HS-27A (cell line): ENCODE measurements at places on chromosomes 7 and 10.

GRCh38 chr7:125775317-125775716 lies 845.7 kb upstream of the POT1 start:
- DNase-seq: no peak

GRCh38 chr7:132276234-132276630 lies 300.0 kb downstream of the PLXNA4 start:
- DNase-seq: no peak

GRCh38 chr10:10138685-10139084 lies 879.0 kb upstream of the CELF2 start:
- DNase-seq: no peak

DNA sequence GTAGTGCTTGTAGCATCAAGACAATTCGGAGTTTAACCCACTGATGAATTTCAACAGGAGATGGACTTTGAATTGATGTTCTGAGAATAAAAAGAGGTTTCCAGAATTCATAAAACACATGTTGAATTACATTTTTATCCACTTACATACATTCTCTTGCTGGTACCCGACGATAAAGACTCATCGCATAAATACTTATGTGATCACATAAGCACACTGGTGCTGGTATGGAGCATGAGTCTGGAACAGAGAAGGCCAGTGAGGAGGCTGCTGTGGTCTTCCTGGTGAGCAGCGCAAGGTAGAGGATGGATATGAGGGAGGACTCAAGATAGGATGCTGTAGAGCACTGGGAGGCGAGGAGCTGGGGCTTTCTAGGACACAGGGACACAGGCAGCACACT lies 109.0 kb downstream of the RNF216 start:
- DNase-seq: no peak

- no peak for DNase-seq
Observed at GRCh38 chr7:82430500-82431465, 12.8 kb downstream of the CACNA2D1 start.

DNA sequence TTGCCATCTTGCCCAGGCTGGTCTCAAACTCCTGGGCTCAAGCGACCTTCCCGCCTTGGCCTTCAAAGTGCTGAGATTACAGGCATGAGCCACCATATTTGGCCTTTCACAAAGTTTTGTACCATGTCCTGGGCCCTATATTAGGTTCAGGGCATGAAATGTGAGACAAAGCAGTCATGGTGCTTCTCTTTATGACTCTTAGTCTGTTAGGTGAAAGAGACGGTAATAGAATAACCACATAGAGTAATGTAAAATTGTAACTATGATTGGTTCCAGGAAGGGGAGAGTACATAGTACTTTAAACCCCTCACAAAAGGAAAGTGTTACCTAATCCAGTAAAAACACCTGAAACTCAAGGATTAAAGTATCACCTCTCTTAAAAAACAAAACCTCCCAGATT lies 144.7 kb downstream of the SPAG6 start:
- no peak for DNase-seq

- no peak for DNase-seq
Observed at GRCh38 chr7:3073763-3074458, 30.2 kb upstream of the CARD11 start.

DNA sequence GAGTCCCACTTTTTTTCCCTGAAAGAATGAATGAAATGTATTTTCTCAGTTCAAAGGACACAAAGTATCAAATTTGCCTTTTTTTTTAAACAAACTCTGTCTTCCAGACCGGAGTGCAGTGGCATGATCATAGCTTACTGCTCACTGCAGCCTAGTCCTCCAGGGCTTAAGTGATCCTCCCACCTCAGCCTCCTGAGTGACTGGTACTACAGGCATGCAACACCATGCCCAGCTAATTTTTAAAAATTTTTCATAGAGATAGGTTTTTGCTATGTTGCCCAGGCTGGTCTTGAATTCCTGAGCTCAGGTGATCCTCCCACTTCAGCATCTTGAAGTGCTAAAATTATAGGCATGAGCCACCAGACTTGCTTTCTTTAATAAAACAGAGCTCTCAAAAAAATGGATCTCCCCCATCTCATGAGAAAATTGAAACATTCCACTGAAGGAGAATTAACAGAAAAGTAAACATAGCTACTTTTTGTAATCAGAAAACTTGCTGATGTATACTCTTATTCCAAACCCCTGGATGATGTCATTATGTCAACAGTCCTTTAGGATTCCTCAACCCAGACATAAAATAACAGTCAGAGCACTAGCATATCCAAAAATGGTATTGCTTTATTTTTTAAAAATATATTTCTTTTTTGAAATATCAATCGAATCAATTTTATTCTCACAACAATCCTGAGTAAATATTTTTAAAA lies 12.3 kb upstream of the TRDMT1 start:
- DNase-seq: no peak

GRCh38 chr10:47184724-47185330 lies 115.2 kb upstream of the GDF10 start:
- no peak for DNase-seq

DNA sequence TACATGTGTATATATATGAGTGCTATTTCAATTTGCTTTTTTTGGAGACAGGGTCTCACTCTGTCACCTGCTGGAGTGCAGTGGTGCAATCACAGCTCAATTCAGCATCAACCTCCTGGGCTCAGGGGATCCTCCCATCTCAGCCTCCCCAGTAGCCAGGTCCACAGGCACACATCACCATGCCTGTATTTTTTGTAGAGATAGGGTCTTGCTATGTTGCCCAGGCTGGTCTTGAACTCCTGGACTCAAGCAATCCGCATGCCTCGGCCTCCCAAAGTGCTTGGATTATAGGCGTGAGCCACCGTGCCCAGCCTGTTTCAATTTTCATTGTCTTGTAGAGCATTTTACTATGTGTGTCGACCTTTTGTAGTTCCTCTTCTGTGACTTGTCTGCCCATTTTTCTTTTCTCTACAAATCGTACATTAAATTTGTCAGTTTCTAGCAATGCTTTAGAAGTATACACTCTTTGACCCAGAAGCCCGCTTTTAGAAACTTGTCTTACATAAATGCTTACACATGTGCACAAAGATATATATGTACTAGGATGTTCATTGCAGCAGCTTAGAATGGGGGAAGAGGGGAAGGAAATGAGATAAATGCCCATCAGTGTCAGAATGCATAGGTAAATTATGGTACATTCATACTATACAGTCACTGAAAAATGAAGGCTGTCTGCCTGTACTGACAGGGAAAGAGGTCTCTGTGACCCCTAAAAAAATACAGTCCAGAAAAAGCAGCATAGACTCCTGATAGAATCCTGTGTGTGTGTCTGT lies 12.2 kb upstream of the RFC2 start:
- no peak for DNase-seq

DNA sequence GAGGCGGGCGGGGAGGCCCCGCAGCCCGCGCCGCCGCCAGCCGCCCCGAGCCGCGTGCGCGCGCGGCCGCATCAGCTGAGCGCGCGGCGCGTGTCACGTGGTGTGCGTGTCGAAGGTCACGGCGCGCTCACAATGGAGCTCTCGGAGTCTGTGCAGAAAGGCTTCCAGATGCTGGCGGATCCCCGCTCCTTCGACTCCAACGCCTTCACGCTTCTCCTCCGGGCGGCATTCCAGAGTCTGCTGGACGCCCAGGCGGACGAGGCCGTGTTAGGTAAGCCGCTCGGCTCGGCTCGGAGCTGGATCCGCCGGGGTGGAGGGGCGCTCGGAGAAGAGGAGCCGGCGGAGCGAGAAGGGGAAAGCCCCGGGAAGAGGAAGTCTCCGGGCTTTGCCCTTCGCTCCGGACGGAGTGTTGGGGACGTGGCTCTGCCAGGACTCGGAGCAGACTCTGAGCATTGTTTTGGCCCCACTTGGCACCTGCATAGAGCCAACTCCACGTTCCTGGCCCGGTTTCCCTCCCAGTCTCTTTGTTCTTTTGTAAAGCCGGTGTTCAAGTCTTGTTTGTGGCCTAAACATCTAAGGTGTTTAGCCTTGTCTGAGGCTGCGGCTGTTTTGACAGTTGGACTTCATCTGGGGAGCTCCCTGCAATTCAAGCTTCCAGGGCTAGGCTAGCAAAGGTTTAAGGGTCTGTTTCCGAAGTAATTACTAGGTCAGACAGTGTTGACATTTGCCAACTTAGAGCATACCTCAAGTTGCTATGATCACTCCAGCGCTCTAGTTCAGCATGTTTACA lies at the start of gene COMMD3:
TSS of gene COMMD3 (plus strand) at position 103 of the 790 bp plus-strand sequence. CDS start at position 133, 30 bp downstream.
- DNase-seq: no peak

- DNase-seq: no peak
Observed at GRCh38 chr10:13725594-13725993, 138.8 kb downstream of the PRPF18 start.

- no peak for DNase-seq
Observed at GRCh38 chr7:32427769-32428291, 62.4 kb downstream of the LSM5 start.

DNA sequence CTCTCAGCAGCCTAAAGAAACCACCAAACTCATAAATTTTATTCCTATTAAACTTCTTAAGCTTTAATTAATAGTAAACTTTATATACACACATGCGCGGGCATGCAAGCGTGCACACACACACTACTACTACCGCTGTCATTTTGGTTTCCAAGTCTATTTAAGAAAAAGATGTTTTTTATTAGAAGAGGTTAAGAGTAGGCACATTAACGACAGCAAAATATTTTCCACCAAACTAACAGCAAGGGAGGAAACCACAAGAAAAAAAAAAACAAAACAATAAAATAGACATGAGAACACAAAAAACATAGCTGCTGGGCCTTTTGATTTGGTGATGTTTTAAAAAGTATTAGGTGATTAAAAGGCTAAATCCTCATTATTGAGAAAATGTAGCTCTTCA lies 28.6 kb downstream of the RTKN2 start:
- DNase-seq: no peak

DNA sequence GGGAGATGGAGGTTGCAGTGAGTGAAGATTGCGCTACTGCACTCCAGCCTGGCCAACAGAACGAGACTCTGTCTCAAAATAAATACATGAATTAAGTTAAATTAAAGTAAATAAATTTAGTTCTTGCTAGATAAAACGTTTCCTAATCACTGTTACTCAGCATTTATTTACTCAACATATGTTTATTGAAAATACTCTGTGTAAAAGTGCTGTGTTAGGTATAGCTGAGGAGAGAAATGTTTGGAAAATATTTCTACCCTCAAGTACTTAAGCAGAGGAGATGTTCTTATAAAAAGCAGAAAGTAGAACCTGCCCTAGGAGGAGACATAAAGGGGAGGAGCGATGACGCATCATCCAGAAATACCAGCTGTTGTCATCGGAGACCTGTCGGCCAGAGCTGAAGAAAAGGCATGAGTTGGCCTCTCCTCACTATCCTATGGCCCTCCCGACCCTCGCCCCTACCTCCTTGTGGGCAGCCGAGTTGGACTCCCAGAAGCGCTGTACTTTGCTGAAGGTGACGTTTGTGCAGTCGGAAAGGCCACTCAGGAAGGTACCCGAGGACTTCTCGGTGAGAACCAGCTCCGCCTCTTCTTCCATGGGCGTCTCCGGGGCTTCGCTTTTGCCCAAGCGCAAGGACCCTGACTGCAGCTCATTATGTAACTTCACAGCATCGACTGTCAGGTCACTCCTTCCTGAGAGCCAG lies 1.1 kb downstream of the RRP12 start:
- DNase-seq: no peak

- DNase-seq: no peak
Observed at GRCh38 chr7:39617005-39617404, 6.4 kb upstream of the RALA start.

DNA sequence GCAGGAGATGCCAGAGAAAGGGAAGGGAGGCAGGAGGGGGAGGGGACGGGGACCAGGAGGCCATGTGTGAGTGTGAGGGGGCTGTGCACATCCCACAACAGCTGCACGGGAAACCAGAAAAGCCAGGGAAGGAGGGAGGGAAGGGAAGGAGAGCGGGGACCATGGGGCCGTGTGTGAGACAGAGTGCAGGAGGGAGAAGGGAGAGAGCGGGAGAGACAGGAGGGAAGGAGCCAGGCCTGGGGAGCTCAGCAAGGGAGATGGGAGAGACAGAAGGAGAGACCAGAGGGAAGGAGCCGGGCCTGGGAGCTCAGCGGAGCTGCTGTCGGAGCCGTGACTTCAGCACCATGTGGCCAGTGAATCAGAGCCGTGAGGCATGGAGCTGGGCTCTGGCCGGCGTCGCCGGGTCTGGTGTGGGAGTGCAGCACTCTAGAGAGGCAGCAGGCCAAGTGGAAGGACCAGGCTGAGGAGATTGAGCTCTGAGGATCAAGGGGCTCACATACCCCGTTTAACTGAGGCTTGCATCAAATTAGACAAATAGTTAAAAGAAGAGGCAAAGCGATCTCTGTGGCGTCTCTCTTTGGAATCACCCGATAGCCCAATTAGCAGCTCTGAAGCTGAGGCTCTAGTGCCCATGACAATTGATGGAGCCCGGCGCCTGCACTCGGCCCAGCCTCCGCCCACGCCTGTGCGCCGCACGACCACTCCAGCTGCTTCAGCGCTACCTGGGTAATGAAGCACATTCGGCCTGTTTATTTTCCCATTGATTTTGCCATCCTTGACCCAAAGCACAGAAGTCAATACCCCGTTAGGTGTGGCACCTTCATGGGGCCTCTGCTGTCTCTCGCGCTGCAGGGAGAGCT lies 150.4 kb downstream of the MAD1L1 start:
- DNase-seq: no peak

GRCh38 chr7:45709168-45710042 lies 135.2 kb downstream of the ADCY1 start:
- no peak for DNase-seq

- no peak for DNase-seq
Observed at GRCh38 chr7:105876964-105877601, 684 bp upstream of the ATXN7L1 start.

DNA sequence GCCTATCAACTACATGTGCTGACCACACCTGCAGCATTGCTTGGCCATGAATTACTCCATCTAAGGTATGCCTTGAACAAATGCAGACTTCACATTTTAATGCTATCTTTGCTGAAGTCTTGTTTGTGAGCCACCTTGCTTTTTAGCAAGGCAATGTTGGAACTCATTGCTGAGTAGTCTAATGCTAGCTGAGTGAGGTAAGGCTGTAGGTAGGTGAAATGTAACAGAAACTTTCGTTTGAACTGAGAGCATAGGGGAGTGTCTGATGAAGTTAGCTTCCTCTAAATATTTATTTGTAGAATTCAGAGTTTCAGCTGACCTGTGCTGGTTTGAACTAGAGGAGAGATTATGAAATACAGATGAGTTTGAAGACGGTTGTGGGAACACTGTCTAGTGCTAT lies 238.5 kb downstream of the SEMA3A start:
- no peak for DNase-seq
